GM23248 (cell line): ENCODE measurements at places on chromosomes 11 and 22. TPM values are rescaled to one million over a fixed set of nuclear protein-coding genes. Genes with fewer than 3 reads are reported as not detected.

- peak; percentile 90 for DNase-seq
Measured at GRCh38 chr22:22111267-22111751, 128.7 kb upstream of the TOP3B start.

DNA sequence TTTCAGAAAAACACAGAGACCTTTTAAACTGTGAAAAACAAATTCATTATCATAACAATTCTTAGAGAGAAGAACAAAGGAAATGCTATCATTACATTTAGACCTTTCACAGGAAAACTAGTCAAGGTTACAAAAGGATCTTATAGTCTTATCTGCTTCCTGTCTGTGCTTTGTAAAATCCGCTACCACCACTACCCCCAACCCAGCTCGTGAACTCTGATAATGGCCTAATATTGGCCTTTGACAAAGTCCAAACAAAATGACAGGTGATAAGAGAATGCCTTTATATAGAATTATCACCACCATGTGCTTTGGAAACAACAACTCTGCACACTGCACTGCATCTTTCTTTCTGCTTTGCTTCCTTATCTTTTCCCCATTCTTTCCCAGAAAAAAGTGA lies 272.5 kb downstream of the SBF2 start:
- DNase-seq, result no peak

- DNase-seq, result no peak
Measured at GRCh38 chr22:48853627-48854240, 973.9 kb downstream of the BRD1 start.

DNA sequence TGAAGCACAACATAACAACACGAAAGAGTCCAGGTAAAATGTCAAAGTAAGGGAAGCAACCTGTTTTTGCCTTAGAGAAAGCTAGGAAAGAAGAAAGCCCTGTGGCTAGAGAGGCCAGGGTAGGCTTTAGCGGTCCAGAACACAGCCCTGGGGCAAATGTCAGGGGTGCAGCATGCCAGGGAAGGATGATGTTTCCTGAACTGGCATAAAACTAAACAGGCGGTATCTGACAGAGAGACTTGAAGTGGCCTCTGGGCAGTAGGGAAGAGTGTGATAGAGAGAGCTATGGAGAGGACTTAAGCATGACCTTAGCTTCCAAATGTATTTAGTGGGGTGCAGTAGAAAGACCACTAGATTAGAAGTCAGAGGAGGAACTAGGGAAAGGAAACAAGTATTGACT lies 103.5 kb downstream of the KCNC1 start:
- no peak for DNase-seq

PIH1D2 gene
- total RNA-seq, result 0.86 and 1.0 TPM in 2 replicates

- no peak for DNase-seq
Measured at GRCh38 chr11:27653990-27654758, 46.1 kb downstream of the BDNF start.

PTGDR2 gene
- total RNA-seq, result not detected in 2 replicates

CHRM1 gene
- total RNA-seq, result not detected in 2 replicates

MYO7A gene
- not detected in 2 replicates for total RNA-seq

DNA sequence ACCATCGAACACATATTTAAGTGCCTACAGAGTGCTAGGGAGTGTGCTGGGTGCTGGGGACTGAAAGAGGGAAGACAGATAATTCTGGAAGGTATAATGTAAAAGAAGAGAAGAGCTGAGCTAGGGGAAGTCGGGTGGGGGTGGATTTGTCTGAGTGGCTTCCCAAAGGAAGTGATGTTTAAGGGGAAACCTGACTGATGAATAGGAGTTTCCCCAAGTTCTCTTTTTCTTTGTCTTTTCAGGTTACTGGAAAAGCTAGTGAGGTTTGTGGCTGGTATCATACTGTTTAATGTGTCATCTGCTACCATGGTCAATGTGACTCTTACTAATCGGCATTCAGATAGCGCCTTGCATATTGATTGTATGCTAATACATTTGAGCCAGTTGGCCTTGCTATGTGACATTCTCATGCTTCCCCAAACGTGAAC lies 151.6 kb upstream of the MTMR2 start:
- peak; percentile 54 for DNase-seq

- peak; percentile 17 for DNase-seq
Measured at GRCh38 chr11:10541561-10541930, 559 bp upstream of the RNF141 start.

DNA sequence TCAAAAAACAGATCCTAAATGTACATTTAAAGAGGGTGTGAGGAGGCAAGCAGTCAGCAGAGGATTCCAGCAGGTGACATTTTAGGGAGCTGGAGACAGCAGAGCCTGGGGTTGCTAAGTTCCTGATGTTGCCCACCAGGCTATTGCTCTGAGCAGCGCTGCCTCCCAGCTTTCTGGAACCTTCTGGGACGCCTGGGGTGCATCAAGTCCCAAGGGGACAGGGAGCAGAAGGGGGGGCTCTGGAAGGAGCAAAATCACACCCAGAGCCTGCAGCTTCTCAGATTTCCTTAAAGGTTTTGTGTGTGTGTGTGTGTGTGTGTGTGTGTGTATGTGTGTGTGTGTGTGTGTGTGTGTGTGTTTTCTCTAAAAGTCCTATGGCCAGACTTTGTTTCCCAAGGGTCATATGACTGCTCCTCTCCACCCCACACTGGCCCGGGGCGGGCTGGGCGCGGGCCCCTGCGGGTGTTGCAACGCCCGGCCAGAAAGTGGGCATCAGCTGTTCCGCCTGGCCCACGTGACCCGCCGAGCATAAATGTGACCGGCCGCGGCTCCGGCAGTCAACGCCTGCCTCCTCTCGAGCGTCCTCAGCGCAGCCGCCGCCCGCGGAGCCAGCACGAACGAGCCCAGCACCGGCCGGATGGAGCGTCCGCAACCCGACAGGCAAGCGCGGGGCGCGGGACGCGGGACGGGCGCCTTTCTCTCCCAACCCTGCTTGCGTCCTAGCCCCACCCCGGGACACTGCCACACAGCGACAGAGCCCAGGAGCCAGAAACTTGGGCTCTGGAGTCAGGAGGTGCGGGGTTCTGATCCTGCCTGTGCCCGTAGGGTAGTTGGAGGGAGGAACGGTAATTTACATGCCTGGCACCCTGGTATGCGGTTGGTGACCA lies at the start of gene HMOX1:
TSS of gene HMOX1 (plus strand) at position 560 of the 887 bp plus-strand sequence. CDS start at position 638, 78 bp downstream.
- peak; percentile 98 for DNase-seq

DNA sequence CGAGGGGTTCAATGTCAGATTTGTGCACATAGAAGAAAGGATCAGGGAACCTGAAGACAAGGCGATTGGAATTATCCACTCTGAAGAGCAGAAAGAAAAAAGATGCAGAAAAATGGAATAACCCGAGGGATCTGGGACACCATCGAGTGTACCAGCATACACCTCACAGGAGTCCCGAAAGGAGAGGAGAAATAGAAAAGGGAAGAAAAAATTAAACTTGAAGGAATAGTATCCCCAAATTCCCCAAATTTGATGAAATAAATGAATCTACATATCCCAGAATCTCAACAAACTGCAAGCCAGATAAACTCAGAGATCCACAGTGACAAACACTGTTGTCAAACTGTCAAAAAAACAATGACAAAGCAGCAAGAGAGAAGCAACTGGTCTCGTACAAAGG lies 21.4 kb downstream of the IL17REL start:
- no peak for DNase-seq

OR6Q1 gene
- total RNA-seq, result not detected in 2 replicates

DNA sequence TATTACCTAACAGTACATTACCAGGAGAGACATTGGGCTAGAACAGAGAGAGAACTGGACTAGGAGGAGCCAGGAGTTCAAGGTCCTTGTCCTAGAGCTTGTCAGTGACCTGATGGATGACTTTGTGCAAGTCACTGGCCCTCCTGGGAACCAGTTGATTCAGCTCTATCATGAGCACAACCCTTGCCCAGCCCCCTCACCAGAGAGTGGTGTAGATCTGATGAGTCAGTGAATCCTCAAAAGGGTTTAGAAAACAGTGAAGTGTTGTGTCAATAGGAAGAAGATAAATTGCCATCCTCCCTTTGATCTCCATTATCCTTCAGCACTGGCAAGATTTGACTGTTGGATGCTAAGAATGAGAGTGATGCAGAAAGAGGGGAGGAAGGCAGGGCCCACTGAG lies 24.3 kb downstream of the NEU3 start:
- DNase-seq, result peak; percentile 41

CRELD2 gene
- 57.1 and 73.2 TPM in 2 replicates for total RNA-seq

DNA sequence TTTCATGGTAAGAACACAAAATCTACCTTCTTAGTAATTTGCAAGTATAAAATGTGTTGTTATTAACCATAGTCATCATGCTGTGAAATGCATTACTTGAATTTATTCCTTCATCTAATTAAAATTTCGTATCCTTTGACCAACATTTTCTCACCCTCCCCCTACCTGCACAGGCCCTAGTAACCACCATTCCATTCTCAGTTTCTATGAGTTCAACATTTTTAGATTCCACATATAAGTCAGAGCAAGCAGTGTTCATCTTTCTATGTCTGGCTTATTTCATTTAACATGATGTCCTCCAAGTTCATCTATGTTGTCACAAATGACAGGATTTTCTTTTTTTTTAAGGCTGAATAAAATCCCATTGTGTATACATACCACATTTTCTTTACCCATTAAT lies 43.5 kb upstream of the CCDC179 start:
- DNase-seq, result no peak

OR51M1 gene
- total RNA-seq, result not detected in 2 replicates

PKP3 gene
- total RNA-seq, result 1.2 and 4.9 TPM in 2 replicates

PGA4 gene
- total RNA-seq, result not detected in 2 replicates

GRCh38 chr22:24954114-24954463 lies 1.6 kb downstream of the KIAA1671 start:
- no peak for DNase-seq

DNA sequence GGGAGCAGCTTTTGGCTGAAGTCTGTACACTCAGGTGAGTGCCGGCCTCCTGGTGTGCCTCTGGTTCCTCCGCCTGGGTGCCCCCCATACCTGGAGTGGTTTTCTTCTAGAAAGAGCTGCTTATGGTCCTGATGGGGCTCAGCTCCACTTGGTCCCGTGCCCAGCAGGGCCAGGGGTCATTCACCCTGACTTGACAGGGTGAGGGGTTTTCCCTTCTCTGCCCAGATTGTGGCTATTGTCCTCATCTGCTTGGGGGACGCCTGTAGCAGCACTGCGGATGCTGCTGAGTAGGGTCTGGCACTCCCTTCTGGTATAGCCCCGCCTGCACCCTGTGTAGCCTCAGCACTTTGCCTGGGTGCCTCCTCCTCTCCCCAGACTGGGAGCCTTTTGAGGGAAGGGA lies 8.2 kb downstream of the OMP start:
- DNase-seq, result no peak

OR8H2 gene
- total RNA-seq, result not detected in 2 replicates

PRAME gene
- not detected in 2 replicates for total RNA-seq

DNA sequence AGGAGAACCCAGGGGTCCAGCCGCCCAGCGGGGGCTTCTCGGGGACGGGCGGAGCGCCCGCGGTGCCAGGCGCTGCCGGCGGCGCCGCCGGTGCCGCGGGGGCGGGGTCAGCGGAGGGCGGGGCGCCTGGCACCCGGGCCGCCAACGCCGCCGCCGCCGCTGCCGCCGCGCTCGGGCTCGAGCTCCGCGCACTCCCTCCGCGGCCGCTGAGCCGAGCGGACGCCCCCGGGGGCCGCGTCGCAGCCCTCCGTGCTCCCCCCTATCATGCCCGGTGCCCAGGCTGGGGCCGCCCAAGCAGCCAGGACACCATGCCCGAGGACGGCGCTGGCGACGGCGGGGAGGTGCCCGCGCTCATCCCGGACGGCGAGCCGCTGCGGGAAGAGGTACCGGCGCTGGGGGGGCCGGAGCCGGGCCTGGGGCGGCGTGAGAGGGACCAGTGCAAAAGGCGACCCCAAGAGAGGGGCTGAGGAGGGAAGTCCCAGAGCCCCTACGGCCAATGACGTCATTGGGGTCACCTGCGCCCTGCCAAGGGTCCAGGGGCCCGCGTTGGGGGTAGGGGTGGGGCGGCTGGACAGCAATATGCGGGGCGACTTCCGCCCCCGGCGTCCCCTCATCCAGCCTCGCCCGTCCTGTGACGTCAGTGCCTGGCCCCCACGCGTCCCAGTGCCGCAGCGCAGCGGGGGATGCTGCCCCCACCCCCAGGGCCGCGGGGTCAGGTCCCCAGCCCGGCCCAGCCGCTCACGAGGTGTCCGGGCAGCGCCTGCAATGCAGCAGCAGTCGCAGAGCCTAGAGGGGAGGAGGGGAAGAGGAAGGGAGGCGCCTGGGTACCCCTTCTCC lies at the start of gene TMEM151A:
TSS of gene TMEM151A (plus strand) at position 189 of the 837 bp plus-strand sequence. CDS start at position 309, 120 bp downstream.
- peak; percentile 35 for DNase-seq

CST6 gene
- 15.3 and 21.9 TPM in 2 replicates for total RNA-seq
